Activated CD4-positive, alpha-beta T cell treated with anti-CD3 and anti-CD28 coated beads for 24 hours (primary cell): ENCODE measurements at places on chromosomes 3 and 15.

GRCh38 chr3:47296562-47297302 is 14.0 kb downstream of the KLHL18 start:
- no peak for DNase-seq

GRCh38 chr15:73388256-73388781 is 19.6 kb upstream of the HCN4 start:
- no peak for DNase-seq

DNA sequence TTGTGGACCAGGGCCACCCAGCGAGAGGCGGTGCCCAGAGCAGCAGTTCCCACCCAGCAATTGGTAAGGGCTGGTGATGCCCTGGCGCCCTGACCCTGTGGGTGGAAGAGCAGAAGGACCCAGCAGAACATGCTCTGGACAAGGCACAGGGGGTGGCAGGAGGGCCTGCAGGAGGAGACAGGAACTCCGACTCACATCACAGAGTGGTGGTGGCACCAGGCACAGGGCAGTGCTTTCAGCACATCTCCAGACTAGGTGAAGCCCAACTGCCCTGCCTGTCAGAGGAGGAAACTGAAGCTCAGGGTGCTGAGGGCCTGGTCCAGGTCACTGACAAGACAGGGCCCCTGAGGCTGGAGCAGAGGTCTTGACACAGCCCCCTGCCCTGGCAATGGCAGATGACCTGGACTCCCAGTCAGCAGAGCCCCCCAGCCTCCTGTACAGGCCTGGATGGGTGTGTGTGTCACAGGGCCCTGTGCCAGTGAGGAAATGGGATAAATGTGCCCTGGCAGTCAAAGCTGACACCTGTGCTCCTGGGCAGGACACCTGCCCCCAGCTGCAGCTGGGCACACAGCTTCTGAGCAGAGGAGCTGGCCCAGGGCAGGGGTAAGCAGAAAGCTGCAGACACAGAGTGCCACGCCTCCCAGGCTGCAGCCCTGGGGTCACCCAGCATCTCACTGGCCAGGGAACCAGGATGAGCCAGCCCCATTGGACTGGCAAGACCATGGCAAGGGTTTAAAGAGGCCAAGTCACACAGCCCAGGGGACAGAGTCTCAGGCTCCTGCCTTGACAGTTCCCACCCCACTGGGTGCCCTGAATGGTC is 11.4 kb downstream of the KLF15 start:
- DNase-seq: no peak

DNA sequence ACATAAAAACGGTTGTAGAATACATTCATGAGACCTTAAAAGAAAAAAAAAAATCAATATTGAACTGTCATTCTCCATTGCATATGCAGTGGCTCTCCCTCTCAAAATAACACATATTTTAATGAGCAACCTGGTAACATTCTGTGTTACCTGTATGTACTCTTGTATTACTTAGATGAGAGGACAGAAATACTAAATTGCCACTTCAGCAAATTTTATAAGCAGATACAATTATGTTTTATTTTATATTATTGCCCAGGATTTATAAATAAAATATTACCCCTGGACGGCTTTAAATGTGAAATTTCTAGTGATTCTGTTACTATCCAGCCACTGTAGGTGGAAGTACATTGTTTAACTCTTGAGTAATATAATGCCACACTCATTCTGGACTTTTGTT is 463.2 kb upstream of the ROBO1 start:
- no peak for DNase-seq

DNA sequence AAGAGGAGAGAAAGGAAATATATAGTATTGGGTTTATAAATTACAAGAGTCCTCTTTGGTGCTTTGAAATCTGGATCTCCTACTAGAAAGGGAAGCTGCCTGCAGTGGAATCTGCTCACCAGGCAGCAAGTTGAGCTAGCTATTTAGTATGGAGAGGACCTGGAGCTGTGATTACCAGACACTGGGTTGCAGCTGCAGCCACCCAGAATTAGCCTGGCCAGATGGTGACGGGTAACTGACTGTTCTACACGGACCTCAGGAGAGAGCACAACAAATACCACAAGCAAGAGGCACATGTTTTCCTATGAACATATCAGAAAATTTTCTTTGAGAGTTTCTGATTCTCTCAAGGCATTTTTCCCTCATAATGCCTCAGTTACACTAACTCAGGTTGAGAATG is 46.5 kb downstream of the SYNPR start:
- no peak for DNase-seq

- DNase-seq: no peak
Measured at GRCh38 chr3:49166752-49167556, 823 bp upstream of the CCDC71 start.

- DNase-seq: no peak
Measured at GRCh38 chr15:90189781-90190467, 11.2 kb upstream of the SEMA4B start.

DNA sequence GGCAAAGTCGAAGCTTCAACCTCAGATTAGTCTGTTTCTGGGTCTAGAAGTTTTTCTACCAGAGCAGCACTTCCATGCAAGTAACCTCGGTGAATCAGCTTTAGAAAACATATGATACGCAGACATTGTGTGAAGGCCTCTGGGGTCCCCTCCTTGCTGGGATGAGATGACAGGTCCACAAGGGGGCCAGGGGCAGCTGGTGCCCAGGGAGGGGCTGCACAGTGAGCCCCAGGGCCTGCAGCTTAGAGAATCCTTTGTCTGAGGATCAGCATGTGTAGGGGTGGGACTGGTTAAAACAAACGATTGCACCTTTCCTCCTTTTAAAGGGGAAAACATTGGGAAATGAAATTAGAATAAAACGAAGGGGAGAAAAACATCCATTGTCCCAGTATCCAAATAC is 47.5 kb upstream of the TLE3 start:
- no peak for DNase-seq

DNA sequence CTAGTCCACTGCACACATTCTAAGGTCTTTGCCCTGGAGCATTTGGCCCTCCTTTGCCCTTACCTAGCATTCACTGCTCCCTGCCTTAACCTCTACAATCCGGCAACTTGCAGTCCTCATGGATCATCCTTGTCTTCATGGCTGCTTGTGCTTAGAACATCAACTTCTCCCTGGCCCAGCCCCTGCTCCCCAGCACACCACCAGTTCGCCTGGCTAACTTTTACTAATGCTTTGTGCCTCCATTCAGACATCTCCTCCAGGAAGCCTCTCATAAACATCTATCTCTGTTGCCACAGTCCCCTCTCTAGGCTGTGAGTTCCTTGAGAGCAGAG is 57.1 kb downstream of the AAGAB start:
- DNase-seq: no peak

DNA sequence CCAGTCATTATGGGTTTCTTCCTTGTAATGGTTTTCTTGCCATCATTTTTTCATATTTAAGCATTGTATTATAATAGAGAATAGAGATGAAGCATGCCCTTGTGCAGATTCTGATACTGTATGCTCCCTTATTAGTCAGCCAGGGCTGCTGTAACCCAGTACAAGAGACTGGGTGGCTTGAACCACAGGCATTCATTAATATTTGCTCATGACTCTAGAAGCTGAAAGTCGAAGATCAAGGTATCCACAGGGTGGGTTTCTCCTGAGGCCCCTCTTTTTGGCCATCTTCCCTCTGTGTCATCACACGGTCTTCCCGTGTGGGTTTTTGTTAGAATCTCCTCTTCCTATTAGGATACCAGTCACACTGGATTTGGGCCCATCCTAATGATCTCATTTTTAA is 74.5 kb downstream of the FOXP1 start:
- DNase-seq: no peak

DNA sequence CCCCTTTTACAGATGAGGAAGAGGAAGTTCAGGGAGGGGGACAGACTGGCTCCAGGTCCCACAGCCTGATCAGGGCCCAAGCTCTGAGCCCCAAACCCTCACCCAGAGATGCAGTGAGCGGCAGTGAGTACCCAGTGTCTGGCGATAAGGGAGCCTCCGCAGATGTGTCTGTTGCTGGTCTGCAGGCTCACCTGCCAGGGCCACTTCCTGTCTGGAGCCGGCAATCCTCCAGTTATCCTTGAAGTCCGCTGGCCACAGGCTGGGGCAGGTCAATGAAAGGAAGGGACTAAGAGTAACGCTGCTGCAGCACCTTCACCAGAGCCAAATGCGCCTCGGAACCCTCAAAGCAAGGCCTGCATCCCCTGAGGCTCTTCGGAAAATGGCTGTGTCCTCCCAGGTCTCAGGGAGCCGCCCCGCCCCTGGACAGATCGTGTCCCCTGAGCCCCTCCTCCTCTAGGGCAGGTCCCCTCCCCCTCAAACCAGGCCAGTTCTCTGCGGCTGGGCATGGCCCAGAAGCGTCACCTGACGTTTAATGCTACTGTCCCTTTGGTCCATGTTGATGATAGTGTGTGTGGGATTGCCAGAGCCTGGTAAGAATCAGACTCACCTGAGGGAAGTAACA is 51.5 kb downstream of the MYL3 start:
- DNase-seq: no peak

DNA sequence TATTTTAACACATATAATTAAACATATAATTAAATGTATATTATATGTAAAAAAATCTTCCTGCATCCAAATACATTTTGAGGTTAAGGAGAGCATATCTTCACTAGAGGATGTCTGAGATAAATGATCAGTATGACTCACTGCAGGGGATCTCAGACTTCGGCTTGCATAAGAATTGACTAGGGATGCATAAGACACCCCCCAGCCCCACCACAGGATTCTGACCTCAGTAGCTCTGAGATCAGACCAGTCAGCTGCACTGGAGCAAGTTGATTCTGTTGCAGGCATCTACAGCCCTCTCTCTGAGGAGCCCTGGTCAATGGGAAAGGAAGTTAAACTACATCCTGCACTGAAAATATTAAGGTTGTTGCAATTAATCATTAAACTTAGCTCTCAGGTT is 29.0 kb upstream of the TBC1D21 start:
- DNase-seq: no peak

GRCh38 chr15:66715720-66716655 is 14.0 kb downstream of the SMAD6 start:
- DNase-seq: no peak

DNA sequence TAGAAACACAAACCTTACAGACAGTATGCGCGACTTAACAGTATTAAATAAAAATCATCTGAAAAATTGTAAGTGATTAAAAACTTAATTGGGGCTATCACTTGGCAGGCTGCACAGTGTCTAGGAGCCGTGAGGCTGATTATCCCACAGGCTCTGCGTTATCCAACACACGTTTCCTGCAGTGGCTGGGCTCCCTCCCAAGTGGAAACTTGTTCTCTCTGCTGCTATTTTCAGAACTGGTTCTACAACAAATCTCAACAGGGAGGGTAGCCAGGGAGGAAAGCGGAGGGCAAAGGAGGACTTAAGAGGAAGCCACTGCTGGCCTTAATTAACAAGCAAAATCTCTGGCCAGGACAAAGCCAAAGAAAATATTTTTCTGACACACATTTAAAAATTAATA is 555.2 kb downstream of the MAGI1 start:
- DNase-seq: no peak

GRCh38 chr15:28086175-28086703 is 12.9 kb downstream of the OCA2 start:
- peak; percentile 37 for DNase-seq

DNA sequence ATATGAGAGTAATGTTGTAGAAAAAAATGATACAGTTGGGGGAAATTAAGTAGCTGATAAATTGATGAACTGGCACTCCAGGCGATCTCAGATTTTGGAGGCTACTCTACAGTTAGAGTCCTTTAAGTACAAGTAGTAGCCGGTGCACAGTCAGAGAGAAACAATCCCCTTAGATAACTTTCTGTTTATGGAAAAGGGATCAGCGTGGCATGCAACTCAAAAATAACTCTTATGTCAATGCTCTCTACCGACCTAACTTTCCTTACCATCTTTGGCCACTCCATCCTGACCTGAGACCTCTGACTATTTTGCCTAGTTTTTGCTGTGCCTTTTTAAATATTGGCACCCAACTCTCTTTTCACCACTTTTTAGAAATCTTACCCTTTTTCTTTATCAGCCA is 299.6 kb downstream of the UNC13C start:
- no peak for DNase-seq

DNA sequence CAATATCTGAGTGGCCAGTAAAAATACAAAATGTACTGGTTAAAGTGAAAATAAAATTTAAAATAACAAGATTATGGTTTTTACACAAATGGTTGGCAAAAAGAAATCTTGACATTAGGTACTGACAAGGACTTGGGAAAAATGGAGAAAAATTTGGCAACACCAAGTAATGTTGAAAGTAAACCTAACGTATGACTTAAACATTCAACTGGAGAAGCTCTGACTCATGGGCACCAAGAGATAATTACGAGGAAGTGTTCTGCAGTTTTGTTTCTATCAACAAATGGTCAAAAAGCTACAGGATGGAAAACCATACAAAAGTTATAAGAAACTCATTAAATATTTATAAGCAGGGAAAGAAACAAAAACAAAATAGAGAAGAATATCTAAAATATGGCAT is 177.7 kb downstream of the ZNF385D start:
- no peak for DNase-seq

DNA sequence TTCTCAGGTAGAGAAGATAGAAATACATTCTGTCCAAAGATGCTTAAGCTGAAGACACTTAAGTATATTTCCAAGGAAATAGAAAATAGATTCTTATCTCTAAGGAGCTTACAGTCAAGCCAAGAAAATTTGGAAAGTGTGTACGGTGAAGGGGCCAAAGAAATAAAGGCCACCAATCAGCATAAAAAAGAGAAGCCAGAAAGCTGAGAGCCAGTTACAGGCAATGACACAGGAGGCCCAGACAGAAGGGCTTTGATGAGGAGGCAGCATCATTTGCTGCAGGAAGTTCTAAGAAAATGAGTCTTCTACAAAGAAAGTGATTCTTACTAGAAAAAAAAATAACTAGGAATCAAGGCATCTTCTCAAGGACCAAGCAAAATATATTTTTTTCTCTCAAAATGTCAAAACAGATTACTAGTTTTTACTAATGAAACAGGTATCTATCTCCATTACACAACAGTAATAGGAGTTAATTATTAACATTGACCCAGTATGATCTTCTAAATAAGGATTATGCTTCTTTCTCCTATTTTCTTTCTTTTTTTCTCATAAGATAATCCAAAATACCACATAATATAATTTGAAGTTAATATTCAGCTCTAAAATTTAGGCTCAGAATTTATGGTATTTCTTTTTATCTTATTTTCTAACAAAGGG is 82.1 kb upstream of the PHLDB2 start:
- DNase-seq: no peak

GRCh38 chr3:100045696-100046095 is 68.6 kb downstream of the FILIP1L start:
- DNase-seq: no peak

GRCh38 chr15:35737441-35737840 is 191.5 kb upstream of the DPH6 start:
- DNase-seq: no peak

GRCh38 chr3:37890522-37890921 is 28.8 kb downstream of the CTDSPL start:
- DNase-seq: no peak

DNA sequence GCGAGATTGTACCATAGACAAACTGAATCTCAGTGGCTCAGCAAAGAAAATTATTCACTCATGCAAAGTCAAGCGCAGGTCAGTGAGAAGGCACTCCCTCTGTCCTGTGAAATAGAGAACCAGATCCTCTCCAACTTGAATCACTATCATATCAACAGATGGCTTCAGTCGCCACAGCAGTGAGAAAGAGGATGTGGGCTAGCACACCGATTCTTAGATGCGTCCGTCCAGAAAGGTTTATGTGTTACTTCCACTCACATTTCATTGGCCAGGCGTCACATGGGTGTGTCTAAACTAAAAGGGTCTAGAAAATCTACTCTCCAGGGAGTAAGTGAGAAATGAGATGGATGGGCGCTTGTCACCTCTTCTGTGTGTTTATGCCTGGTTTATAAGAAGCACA is 141.6 kb upstream of the KBTBD8 start:
- no peak for DNase-seq
